ENCODE measurements at places on chromosomes 12 and 14.

DNA sequence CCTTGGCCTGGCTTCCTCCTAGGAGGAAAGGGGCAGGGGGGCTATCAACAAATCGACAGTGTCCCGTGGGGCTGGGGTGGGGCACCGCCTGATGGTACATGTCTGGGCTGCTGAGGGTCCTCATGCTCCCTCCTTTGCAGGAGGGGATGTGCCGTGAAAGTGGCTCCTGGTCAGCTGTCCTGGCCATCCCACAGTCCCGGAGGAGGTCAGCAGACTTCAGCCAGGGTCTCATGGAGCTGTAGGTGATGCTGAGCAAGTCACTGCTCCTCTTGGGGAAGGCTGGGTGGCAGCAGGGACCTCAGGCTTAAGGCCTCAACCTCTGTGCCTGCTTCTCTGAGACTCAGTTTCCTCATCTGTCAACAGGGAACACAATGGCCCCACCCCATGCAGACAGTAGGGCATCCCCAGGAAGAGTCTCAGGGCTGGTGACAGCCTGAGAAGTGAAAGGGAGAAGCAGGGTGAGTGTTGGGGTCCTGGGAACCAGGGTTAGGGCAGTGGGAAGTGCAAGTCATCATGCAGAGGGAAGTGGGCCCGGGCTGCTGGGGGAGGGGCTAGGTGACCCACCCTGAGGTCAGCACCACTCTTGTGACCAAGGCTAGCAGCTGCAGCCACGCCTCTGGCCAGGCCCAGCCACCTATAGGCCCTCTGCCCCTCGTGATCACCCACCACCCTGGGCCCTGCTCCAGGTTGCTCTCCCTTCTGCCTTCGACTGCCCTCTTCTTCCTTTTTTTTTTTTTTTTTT, 4.4 kb upstream of the TNFAIP2 start:
- peak; percentile 94 for DNase-seq

GRCh38 chr12:5432011-5432400, at the start of gene NTF3:
Gene NTF3, plus strand, starts transcription at chr12:5432108. Its CDS starts 217 bp downstream, at chr12:5432325.
- no peak for DNase-seq

- DNase-seq = no peak
Measured at GRCh38 chr12:89632778-89633177, 75.9 kb downstream of the ATP2B1 start.

DNA sequence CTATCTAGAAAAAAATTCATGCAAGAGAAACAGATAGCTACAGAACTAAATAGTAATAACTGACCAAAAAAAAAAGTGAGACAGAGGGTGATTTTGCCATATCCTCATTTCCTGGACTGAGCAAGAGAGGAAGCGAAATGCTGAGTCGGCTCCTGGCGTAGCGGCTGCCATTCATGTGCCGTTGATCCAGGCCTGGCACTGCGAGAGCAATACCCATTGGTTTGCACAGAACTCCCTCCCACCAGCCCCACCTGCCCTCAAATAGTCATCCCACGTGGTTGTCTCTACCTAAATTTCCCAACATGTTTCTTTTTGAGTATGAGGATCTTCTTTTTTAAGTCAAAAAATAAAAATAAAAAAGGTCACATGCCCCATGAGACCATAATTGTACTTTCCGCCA, 9.4 kb upstream of the WNT5B start:
- no peak for DNase-seq

DNA sequence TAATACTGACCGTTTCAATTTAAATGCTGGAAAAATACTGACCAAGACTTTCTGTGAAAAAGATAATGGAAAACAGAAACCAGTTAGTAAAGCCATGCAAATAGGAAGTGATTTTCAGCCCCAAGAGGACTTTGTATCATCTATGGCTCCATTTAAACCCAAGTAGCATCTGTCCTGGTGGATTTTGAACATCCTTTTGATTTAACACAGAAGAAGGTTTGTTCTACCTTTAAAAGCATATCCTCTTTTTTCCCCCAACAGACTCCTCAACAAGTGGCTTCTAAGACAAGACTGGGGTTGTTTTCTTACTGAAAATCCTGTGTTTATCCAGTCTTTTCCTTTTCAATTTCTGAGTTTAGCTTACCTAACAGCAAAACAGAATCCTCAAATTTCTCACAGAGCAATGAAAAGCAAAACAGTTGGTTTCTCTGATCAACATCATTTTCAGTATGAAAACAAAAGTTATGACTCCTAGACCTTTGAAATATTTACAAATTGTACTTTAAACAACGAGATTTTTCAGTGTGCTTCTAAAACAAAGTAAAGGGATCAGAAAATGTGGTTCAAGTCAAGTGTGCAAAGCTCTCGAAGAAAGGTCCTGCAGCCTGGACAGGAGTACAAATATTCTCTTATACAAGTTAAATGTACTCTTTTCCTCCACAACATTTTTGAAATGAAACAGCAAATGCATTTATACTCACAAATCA, 2.9 kb downstream of the PHLDA1 start:
- DNase-seq = peak; percentile 30

DNA sequence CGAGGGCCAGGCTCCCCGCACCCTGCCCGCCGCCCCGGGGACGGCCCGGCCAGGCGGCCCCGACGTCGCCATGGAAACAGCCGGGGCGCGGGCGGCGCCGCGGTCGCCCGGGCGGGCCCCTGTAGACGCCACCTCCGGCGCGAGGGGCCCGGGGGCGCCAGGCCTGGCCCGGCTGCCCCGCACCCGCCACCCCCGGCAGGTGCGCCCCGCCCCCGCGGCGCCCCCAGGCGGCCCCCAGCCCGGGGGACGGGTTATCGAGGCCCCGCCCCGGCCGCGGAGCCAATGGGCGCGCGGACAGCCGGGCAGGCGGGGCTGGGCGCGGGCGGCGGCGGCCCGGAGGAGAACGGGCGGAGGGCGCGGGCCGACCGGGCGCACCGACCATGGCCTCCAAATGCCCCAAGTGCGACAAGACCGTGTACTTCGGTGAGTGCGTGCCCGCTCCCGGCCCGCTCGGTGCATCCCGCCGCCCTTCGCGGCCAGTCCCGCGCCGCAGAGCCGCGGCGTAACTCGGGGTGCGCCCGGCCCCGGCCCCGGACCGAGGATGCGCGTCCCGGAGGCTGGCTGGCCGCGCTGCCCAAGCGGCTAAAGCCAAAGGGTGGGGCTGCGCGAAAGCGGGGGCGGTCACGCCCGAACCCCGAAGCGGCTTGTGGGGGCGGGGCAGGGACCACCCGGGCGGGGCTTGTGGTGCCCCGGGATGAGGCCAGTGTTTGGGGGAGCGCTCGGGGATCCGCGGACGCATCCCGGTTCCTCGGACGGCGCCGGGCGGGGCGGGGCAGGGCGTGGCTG, at the start of gene CRIP2:
Gene CRIP2 (plus strand): TSS at position 339 of the 786 bp plus-strand sequence. CDS start 42 bp downstream, at position 381.
- DNase-seq = peak; percentile 26

DNA sequence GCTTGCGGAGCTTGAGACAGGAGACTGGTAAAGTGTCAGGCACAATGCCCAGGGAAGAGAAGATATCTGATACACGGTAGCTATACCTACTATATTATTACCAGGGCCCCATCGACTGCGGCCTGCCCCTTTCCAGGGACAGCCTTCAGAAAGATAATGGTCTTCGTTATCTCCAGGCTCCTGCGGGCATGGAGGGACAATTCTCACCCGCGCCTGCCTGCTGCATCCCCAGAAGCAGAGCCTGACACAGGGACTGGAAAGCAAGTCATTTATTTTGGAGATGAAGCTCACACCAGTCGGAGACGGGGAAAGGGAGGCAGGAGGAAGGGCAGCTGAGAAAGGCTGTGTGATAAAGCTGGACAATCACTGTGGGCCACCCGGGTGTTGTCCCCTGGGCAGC, 67.9 kb upstream of the FAM222A start:
- DNase-seq = no peak

DNA sequence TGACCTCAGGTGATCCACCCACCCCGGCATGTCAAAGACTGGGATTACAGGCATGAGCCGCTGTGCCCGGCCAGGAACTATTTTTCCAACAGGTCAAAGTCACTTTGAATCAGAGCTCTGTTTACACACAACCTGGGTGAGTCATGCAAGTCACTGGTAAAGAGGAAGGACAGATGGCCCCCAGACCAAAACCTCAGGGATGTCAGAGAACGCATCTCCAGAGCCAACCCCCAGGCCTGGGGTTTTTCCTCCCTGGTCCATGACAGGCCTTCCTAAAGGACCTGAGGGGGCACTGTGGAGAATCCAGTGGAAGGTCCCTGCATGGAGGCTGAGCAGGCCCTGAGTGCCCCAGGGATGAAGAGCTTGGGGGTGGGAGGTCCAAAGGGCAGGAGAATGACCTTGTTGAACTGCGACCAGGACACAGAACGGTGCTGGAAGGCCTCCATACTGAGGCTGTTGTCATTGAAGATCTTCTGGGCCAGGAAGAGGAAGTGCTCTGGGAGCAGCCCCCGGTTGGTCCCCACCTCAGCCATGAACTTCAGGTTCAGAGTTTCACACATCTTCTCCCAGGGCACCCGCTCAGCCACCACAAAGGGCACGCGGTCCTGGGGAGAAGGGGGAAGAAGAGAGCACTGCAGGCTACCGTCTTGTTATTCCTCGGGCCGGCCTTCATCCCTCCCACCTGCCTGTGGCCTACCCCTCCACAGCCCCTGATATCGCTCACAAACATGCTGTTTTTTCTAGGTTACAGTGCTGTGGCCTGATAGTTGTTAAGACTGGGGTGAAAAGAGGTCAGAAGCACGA, 9.1 kb downstream of the STAT6 start:
- DNase-seq = peak; percentile 85

DNA sequence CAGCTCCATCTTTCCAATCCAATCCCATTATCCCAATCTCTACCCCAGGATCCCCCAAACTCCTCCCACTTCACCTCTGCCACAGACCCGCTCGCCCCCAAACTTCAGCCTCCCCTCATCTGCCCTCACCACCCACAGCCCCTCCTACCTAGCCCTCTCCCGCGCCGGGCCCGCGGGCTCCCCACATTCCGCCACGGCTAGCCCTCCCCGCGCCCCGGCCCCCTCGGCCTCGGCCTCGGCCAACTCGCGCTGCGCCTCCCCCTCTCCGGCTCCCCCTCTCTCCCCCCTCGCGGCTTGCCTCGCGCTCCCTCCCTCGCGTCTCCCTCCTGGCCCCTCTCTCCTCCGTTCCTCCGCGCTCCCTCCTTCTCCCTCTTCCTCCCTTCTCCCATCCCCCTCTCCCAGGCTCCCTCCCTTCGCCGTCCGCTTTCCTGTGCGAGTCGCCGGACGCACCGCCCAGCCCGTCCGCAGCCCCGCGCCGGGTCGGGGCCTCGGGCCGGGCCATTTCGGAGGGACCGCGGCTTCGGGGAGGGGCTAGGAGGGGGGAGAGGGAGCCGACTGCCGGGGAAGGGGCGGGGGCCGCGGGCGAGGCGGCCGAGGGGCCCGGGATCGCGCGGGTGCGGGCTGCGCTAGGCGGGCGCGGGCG, at the start of gene ATN1:
Gene ATN1 (plus strand): TSS at position 581 of the 643 bp plus-strand sequence. CDS start 6,043 bp downstream, outside the sequence.
- DNase-seq = peak; percentile 78

- no peak for DNase-seq
Measured at GRCh38 chr14:73760598-73761586, 46.7 kb upstream of the PNMA1 start.

DNA sequence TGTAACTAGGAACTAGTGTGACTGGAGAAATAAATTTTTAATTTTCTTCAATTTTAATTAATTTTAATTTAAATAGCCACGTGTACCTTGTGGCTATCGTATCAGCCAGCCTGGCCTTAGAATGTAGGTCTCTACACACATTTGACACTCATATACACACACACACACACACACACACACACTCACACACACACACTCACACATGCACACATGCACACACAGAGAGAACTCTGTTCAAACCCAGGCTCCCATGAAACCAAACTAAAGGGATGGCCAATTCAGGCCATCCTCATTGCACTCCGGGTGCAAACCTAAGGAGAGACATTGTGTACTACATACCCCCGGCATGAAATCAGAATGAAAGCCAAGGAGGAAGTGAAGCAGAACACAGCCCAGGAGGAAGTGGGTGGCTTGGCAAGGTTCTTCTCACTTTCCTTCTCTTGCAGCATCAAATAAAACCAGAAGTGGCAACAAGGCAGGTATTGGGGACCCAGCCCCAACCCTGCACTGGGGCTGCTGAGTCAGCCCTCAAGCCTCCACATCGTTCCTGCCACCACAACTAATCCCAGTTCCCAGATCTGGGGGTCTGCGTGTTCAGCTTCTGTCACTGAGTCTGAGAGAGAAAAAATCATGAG, 26.2 kb upstream of the CHPT1 start:
- DNase-seq = peak; percentile 72

DNA sequence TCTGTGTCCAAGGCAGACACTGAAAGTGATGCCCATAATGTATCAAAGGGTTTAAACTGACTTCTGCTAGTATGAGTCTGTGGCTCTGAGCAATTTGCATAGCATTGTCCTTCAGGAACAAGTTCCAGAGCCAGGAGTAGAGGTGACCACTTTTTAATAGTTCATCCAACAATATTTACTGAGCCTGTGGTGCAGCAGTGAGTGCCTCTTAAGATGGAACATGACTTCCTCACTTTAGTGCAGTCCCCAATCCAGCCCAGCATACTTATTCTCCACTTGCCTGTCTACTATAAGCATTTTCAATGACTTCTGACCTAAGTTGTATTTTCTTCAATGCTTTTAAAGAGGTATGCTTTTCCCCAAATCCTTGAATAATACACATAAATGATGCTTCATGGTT, 611.3 kb downstream of the MED13L start:
- DNase-seq = no peak

GRCh38 chr14:95696741-95697140, 10.5 kb downstream of the TCL1B start:
- no peak for DNase-seq

DNA sequence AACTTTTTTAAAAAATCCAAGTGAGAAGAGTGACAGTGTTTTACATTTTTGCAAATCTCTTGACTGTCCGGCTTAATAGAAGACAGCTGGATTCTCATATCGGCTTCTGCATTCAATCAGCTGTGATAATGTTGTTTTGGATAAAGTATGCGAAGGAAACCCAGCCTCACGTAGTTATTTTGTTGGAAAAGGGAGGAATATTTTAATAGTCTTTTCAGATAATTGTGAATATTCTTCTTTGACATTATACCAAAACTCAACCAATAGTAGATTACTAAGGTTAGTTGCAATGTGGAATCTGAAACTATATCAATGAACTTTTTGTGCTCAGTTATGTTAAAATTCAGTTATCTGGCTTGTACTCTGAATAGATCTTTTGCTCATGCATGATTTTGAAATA, 276.5 kb downstream of the ZFP36L1 start:
- no peak for DNase-seq

GRCh38 chr14:68566075-68566474, 226.8 kb downstream of the ZFP36L1 start:
- no peak for DNase-seq

- DNase-seq = peak; percentile 34
Measured at GRCh38 chr12:78086553-78087362, 256.1 kb downstream of the NAV3 start.

- DNase-seq = no peak
Measured at GRCh38 chr12:100229876-100230275, 29.3 kb downstream of the ACTR6 start.
